Heart right ventricle (tissue), 16 donors: ENCODE measurements at places on chromosomes 12 and 14. TPM values are rescaled to one million over a fixed set of nuclear protein-coding genes. Genes with fewer than 3 reads are reported as not detected.
A peak's percentile ranks its signal among the peaks of the same experiment; 100 is the strongest.

DNA sequence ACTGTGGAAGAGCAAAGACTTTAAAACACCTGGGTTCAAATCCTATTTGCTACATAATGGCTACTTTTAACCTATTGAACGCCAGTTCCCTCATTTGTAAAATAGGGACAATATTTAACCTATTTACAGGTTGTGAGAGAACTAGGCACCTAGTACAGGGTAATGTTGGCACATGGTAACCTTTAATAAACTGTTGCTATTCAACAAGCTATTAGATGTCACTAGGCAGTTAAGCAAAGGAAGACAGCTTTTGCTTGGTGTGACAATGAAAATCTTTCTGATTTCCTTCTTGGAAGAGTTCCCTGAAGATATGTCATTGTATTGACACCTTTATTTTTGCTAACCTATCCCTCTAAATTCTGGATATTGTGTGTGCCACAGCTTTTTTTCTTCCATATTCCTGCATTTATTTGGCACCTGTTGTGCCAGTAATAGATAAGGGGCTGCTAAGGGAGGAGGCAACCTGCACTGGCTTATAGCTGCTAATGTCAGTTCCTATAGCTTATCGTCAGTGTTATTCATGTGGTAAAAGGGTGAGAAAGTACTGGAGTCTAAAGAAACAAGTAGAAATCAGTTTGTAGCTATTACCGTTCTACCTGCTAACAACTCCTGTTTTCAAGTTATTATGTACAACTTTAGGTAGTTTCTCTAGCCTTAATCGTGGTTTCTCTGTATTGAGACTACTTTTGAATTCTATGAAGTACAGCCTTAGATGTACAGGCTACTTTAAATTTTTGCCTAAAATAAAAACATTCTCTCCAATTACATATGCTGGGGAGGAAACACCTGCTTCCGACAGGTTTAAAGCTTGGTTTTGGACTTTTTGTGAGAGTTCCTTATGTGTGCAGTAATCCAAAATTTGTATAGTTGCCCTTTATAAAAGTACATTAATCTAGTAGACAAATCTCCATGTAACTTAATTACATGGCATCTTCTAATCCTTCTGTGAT, 24.3 kb downstream of the HIF1A start:
- peaks cover 19% of the 10 kb centered on the region for H3K4me1 ChIP-seq
- no peak overlapping the region for H3K4me3 ChIP-seq
- DNase-seq, result no peak
- no peaks in the 10 kb centered on the region for H3K27me3 ChIP-seq

DNA sequence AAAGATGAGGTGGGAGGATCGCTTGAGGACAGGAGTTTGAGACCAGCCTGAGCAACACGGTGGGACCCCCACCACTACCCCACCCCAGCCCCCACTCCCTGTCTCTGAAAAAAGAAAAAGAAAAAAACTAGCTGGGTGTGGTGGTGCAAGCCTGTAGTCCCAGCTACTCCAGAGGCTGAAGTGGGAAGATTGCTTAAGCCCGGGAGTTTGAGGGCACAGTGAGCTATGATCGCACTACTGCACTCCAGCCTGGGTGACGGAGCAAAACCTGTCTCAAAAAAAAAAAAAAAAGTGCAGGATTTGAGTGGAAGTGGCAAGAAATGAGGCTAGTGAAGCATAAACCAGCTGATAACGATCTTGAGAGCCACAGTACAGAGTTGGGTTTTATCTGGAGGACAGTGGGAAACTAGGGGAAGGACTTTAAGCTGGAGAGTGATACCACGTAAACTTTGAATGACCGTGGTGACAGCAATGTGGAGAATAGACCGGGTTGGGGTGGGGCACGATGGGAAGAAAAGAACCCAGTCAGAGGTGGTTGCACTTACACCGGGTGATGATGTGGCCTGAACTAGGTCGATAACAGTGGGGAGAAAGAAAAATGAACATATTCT, 85.3 kb downstream of the TMEM260 start:
- H3K4me3 ChIP-seq, result no peak overlapping the region
- no peaks in the 10 kb centered on the region for H3K4me1 ChIP-seq
- DNase-seq, result no peak
- no peak overlapping the region for H3K27ac ChIP-seq
- no peaks in the 10 kb centered on the region for H3K36me3 ChIP-seq

DNA sequence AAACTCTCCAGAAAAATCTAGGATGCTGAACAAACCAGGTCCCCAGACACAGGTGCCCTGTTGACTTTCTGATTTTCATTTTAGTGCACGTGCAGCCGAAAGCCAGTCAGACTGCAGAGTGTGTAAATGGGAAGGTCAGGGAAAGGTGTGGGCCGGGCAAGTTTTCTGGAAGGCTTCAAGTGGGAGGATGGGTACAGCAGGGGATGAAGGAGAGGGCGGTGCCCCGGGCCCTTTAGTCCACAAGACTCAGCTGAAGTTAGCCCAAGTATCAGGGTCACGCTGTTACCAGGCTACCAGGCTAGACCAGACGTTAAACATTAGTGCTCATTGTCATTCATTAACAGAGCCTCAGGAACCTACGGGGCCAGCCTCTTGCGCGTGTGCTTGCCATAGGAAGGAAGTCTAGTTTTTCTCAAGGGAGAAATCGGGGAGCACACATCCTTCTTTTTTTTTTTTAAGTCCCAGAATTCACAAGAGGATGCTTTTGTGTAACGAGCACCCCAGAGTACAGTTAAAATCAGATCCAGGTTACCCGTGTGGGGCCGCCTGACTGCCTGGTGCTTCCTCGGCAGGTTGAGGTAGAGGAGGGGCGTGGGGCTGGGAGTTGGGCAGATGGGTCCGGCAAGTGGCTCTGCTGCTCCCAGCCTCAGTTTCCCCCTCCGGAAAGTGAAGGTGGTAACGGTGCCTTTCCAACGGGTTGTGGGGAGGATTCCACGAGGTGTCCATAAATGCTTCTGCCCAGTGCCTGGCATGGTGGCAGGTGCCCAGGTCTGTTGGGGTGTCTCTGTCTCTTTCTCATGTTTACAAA, 19.1 kb downstream of the BCL7A start:
- peaks cover 75% of the 10 kb centered on the region for H3K36me3 ChIP-seq
- no peaks in the 10 kb centered on the region for H3K27me3 ChIP-seq
- no peak for DNase-seq
- no peak overlapping the region for H3K27ac ChIP-seq
- H3K4me1 ChIP-seq, result no peaks in the 10 kb centered on the region
- no peak overlapping the region for H3K4me3 ChIP-seq

- no peak overlapping the region for H3K4me3 ChIP-seq
- no peaks in the 10 kb centered on the region for H3K4me1 ChIP-seq
- no peak overlapping the region for H3K27ac ChIP-seq
- no peaks in the 10 kb centered on the region for H3K36me3 ChIP-seq
- no peaks in the 10 kb centered on the region for H3K27me3 ChIP-seq
- DNase-seq, result peak; percentile 25
These were observed 87.6 kb downstream of the SEC23A start for GRCh38 chr14:39015360-39015961.

DNA sequence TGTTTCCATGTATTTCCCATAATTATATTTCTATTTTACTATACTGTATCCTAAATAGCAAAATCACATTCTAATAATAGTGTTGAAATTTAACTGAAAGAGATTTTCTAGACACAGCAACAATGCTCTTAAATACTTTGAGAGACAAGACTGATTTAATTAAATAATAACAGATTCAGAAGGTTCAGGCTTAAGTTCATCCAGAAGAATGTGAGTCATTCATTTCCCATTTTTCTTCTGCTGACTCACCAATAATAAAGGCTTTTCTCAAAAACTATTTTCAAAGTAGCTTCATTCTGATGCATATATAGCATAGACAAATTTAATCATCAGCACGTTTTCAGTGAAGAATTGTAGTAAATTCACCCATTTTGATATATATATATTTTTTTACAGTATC, 481.4 kb downstream of the MDGA2 start:
- H3K36me3 ChIP-seq, result no peaks in the 10 kb centered on the region
- H3K4me1 ChIP-seq, result no peaks in the 10 kb centered on the region
- H3K27ac ChIP-seq, result no peak overlapping the region
- DNase-seq, result no peak

- H3K4me1 ChIP-seq, result peaks cover 5% of the 10 kb centered on the region
- DNase-seq, result no peak
- H3K27ac ChIP-seq, result no peak overlapping the region
- H3K36me3 ChIP-seq, result no peaks in the 10 kb centered on the region
- no peak overlapping the region for H3K4me3 ChIP-seq
- peaks cover 84% of the 10 kb centered on the region for H3K27me3 ChIP-seq
These were observed 1.7 kb upstream of the PAPLN start for GRCh38 chr14:73235531-73236155.

DNA sequence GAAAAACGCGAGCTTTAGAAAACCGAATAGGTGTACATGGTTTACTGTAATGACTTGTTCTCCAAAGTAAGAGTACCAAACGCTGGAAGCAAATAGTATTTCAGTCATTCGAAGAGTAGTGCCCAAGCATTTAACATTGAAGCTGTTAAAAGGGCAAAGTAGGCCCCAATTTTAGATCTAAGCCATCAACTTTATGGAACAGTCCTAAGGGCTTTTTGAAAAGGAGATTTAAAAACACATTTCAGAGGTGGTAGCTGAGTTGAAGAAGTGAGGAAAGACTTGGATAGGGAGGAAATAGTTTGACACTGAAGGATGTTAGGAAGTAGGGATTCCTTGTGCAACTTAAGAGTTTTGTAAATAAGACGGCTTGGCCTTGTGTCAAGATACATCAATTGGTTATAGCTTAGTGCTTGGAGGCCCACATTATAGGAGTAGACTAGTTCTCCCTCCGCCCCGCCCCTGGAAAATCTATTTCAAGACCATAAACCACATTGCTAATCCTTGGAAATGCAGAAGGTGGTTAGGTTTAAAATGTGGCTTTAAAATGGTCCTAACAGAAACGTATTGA, 783 bp upstream of the TUBA1B start:
- DNase-seq, result no peak
- peaks cover 38% of the 10 kb centered on the region for H3K4me1 ChIP-seq
- peaks cover 11% of the 10 kb centered on the region for H3K36me3 ChIP-seq
- H3K4me3 ChIP-seq, result peak overlapping the region; percentile 85
- peak overlapping the region; percentile 99 for H3K27ac ChIP-seq

DNA sequence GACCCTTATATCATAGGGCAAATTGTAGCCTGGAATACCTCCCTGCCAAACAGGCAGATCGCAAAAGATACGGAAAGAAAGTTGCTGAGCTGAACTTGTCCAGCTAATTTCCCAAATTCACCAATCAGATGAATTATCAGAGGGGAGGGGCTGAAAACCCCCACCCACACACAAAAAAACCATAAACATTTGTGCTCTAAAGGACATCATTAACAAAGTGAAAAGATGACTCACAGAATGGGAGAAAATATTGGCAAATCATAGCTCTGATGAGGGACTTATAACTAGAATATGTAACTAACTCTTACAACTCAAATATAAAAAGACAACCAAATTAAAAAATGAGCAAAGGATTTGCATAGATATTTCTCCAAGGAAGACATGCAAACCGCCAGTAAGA, 36.3 kb downstream of the PTHLH start:
- no peaks in the 10 kb centered on the region for H3K27me3 ChIP-seq
- no peak for DNase-seq
- no peaks in the 10 kb centered on the region for H3K36me3 ChIP-seq
- no peak overlapping the region for H3K4me3 ChIP-seq
- H3K27ac ChIP-seq, result no peak overlapping the region

DNA sequence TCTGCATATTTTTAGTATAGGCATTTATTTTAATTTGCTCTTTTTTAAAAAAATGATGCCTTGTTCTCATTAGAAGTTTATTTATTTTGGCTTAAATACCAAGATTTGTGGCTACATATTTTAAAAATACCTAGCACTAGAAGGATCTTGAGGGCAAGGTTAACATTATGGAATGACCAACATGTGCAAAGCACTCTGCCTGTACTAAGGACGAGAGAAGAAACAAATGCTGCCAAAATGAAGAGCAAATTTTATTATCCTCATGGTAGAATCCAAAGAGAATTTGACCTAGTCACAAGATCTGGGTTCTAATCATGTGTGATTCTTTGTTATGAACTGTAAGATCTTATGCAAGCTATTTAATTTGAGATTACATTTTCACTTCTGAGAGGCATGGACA, 2.8 kb downstream of the CAND1 start:
- peaks cover 58% of the 10 kb centered on the region for H3K4me1 ChIP-seq
- no peak for DNase-seq
- no peaks in the 10 kb centered on the region for H3K36me3 ChIP-seq
- H3K27ac ChIP-seq, result no peak overlapping the region

DNA sequence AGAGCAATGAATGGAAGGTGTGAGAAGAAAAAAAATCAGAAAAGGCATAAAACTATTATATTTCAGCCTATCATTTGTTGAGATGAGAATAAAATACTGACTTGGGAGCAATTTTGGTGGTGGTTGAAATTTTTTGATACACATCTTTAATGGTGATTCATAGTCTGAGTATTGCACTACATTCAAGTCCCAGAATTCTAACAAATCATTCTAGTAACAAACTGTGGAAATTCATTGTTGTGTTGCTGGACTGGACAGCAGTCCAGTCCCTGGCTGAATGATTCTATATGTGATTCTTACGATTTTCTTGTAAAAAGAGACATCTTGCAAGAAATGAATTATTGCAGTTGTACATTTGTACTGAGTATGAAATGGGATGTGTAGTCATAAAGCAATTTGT, 268.6 kb downstream of the TRHDE start:
- H3K27me3 ChIP-seq, result no peaks in the 10 kb centered on the region
- H3K4me3 ChIP-seq, result no peak overlapping the region
- no peak for DNase-seq

DNA sequence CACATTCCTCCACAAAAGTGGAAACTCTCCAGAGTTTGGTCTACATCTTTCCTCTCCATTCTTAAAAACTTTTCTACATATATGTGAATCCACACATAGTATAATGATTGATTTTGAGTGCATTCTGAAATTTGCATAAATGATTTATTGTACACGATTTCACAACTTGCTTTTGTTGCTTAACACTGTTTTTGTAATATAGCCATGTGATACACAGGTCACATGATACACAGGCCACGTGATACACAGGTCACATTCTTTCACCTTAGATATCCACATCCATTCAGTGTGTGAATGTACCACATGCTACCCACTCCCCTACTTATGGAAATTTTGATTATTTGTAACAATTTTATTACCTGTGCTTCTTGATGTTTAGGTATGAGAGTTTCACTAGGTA, 319.1 kb downstream of the ZFP36L1 start:
- no peaks in the 10 kb centered on the region for H3K36me3 ChIP-seq
- H3K4me1 ChIP-seq, result peaks cover 20% of the 10 kb centered on the region
- no peak overlapping the region for H3K27ac ChIP-seq
- DNase-seq, result no peak
- no peak overlapping the region for H3K4me3 ChIP-seq

IL23A gene
- total RNA-seq, result not detected

KRT1 gene
- not detected for total RNA-seq

EXOC3L4 gene
- total RNA-seq, result not detected

ANO4 gene
- total RNA-seq, result 0.45 TPM

GALNT9 gene
- not detected for total RNA-seq

KSR2 gene
- total RNA-seq, result not detected

BATF gene
- total RNA-seq, result 1.3 TPM

NTS gene
- total RNA-seq, result not detected

C12orf54 gene
- total RNA-seq, result not detected

TAS2R13 gene
- 0.79 TPM for total RNA-seq
